ENCODE measurements at places on chromosomes 16 and 17. TPM values are rescaled to one million over a fixed set of nuclear protein-coding genes. Genes with fewer than 3 reads are reported as not detected.
A peak's percentile ranks its signal among the peaks of the same experiment; 100 is the strongest.

GRCh38 chr17:13518261-13519000 lies 83.3 kb downstream of the HS3ST3A1 start:
- no peak for DNase-seq

DNA sequence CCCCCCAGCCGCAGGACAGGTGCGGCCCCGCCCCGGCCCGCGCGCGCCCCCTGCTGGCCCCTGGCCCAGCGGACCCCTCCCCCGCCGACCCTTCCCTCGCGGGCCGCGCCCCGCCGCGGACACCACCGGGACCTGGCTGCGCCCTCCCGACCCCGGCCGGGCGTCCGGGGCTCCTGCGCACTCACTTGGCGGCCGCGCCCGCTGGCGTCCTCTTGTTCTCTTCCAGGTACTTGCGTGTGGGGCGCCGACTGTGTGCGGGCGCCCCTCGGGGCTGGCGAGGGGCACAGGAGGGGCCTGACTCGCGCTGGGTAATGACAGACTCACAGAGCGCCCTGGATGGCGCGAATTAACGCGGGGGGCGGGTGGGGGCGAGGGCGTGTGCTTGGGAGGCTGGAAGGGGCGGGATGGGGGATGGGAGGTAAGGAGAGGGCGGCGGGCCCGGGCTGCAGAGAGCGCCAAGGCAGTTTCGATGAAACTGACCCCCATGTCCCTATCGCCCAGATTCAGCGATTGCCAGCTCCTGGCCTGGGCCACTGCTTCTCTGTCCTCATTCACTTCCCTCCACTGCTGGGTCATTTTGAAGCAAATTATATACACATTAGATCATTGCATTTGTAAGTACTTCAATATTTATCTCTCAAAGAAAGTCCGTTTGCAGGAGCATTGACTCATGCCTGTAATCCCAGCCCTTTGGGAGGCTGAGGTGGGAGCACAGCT lies 445 bp upstream of the DBNDD1 start:
- DNase-seq, result no peak

- no peak for DNase-seq
Measured at GRCh38 chr17:65442691-65443090, 118.8 kb downstream of the AXIN2 start.

DNA sequence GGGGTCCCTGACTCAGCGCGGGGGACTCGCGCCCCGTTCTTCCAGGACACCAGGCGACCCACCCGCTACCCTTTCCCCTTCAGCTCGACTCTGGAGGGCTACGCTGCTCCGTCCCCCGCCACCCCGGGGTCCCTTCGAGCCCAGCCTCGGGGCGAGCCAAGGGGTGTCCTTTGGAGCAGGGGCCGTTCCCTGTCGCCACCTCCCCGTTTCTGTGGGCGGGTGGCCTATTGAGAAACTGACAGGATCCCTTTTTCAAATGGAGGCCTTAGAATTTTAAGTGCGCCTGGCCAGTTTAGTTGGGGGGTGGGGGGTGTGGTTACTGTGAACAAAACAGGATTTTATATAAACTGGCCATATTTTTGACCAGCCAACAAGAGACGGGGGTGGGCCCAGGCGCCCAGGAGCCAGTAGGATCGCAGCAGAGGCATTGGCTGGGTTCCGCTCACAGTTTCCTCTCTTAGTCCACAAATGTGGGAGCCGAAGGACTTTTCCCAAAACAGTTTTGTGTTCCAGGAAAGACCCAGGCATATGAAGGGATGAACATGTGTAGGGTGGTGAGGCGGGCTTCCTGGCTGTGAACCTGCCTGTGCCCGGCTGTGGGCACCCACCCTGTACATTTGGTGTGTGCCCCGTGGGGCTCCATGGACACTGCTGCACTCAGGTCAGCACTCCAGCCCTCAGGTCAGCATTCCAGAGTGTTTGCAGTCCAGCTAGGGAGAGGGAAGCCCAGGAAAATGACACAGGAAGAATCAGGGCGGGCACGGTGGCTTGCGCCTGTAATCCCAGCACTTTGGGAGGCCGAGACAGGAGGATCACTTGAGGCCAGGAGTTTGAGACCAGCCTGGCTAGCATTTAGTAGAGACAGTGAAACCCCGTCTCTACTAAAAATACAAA lies 722 bp upstream of the TIMP2 start:
- no peak for DNase-seq

GSG1L gene
- 0.64 TPM for polyA plus RNA-seq

DNA sequence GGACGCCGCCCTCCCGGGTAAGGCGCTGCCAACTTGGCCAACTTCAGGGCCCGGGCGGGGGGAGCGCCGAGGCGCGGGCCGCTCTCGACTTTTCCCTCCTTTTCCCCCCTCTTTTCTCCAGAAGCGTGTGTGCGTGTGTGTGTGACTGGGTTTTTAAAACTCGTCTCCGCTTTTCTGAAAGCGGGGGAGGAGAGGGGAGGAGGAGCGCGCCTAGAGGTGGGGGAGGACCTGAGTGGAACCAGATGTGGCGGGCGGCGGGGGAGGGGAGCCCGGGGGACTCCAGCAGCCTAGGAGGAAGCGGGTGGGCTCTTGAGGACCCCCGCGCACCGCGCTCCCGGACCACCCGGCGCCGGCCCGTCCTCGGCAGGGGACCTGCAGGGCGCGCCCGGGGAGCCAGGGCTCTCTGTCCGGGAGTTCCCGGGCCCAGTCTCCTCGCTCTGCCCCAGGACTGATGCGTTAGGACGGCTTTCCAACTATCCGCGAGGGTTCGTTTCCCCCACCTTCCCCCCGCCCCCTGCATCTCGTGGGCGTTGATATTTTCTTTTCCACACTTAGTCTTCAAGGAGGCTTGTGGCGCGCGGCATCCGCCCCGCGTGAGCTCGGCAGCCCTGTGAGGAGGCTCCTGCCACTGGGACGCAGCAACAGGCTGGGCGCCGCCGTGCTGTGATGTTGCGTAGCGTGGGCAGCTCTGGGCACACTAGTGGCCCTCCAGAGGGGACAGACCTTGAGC lies 599 bp downstream of the MRC2 start:
- peak; percentile 66 for DNase-seq

DHX58 gene
- 8.4 TPM for polyA plus RNA-seq

CDRT15 gene
- polyA plus RNA-seq, result 0.76 TPM
